ENCODE measurements at places on chromosomes 12 and 14.

DNA sequence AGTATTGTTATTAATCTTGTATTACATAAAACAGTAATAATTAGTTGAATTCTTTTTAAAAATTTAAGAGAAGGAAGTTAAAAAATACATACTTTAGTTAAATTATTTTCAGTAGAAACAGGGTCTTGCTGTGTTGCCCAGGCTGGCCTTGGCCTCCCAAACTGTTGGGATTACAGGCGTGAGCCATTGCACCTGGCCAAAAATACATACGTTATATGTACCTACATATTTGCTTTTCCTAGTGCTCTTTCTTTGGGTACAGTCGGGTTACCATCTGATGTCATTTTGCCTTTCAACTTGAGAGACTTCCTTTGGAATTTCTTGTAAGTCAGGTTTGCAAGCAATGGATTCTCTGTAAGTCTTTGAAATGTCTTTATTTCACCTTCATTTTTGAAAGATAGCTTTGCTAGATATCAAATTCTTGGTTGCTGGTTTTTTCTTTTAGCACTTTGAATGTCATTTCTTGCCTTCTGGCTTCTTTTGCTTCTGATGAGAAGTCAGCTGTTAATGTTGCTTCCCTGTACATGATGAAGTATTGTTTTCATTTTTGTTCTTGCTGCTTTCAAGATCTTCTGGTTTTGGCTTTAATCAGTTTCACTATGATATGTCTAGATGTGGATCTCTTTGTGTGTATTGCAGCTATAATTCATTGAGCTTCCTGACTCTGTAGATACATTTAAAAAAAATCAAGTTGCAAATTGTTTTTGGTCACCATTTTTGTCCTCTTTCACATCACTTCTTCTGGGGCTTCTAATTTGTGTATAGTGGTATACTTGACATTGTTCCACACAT, 84.4 kb downstream of the SPATS2 start:
- DNase-seq = no peak

GRCh38 chr14:22748206-22748605, 18.3 kb upstream of the OXA1L start:
- no peak for DNase-seq

GRCh38 chr12:7120166-7120565, 8.5 kb downstream of the RBP5 start:
- DNase-seq = no peak

- no peak for DNase-seq
Observed at GRCh38 chr12:130018614-130019013, 114.8 kb upstream of the TMEM132D start.

GRCh38 chr14:95699412-95699811, 13.2 kb downstream of the TCL1B start:
- no peak for DNase-seq

DNA sequence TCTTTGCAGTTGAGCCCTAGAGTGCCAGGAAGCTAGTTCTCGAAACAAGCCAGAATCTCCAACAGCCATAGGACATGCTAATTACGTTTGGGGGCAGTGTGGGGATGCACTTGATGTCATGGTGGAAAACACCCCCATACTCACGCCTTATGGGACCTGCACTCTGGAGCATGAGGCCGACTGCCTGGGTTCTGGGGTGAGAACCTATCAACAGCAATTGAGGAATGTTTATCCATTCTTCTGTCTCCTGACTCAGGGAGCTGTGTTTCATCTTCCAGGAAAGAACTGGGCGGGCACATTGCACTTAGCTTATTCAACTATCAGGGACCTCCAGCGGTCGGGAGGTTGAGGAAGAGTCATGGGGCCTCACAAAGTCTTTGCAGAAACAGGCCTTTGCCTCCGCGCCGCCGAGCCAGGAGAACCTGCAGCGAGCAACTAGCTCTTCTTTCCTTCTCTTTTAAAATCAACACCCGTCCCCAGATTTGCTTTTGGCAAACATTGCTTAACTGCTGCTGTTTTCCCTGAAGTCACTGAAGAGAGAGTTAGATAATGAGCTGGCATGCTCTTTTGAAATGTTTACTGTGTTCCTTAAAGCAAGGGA, 226.1 kb upstream of the DIO3 start:
- DNase-seq = no peak

- no peak for DNase-seq
Observed at GRCh38 chr12:128707488-128707887, 116.3 kb downstream of the SLC15A4 start.

DNA sequence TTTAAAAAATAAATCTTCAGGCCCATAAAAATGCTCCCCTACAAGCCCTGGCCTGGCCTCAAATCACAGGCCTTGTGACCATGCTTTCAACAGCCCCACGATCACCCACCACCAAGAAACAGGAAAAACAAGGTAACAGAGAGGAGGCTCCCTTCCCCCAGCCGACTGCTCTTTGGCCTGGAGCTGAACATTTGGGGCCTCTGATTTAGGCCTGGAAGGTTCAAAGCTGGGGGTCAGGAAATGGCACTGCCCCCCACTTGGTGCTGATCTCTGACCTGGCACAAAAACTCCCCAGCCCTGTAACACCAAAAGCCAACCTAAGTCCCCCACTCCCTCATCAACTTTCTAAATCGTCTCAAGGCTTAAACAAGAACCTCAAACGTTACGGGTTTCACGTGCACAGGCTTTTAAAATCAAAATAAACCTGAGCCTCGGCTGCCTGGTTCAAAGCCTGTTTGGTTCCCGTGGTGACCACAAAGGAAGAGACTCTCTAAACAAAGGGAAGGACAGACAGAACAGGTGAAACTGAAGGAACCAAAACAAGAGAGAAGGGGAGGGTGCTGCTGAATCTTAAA, 9.0 kb downstream of the ACTN1 start:
- DNase-seq = peak; percentile 70

- DNase-seq = no peak
Observed at GRCh38 chr14:51006781-51007211, 62.5 kb upstream of the PYGL start.

- peak; percentile 58 for DNase-seq
Observed at GRCh38 chr14:23539248-23540140, 12.1 kb downstream of the ZFHX2 start.

GRCh38 chr14:93643676-93644075, 144.6 kb downstream of the PRIMA1 start:
- DNase-seq = no peak

- no peak for DNase-seq
Observed at GRCh38 chr12:18716236-18716635, 21.6 kb downstream of the PLCZ1 start.

GRCh38 chr12:45220363-45220931, 4.6 kb downstream of the ANO6 start:
- DNase-seq = no peak

- no peak for DNase-seq
Observed at GRCh38 chr12:52759695-52760094, 17.4 kb downstream of the KRT76 start.

DNA sequence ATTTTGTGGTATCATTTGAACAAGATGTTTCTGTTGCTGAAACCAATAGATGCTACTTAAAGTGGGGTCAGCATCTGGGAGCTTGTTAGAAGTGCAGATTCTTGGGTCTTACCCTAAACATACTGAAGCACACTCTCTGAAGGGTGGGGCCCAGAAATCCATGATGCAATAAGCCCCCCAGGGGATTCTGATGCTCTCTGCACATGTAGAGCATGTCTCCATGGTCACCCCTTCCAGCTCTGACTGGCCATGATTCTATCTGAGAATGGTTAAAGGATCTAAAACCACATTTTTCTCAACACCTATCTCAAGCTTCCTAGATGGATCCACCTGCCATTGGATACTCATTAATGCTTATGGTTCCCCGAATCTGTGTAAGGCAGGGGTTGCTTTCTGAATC, 20.4 kb downstream of the JDP2 start:
- no peak for DNase-seq
